Fibroblast of skin of scalp (primary cell): ENCODE measurements at places on chromosomes 12 and 14.

- no peak for DNase-seq
These were observed 5.1 kb downstream of the ADCY4 start for GRCh38 chr14:24329736-24330135.

GRCh38 chr12:1502831-1503230, 91.5 kb downstream of the FBXL14 start:
- DNase-seq: no peak

- DNase-seq: peak; percentile 1
These were observed 408.9 kb upstream of the FBXO33 start for GRCh38 chr14:39841088-39841487.

DNA sequence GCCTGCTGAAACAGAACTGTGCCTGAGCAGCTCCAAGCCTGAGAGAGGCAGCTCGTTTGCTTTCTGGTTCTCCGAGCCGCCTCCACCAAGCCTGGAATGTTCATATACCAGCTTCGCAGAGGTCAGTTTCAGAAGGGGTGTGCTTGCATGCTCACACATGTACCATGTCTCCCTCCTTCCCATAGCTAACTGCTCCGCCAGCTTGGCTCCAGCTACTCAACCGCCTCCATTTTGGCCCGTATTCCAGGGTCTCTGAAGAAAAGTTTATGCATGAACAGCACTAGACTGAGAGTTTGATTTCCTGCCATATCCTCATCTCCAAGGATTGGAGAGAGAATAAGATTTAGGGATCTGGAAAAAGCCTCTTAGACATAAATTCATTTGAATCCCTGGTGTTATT, 103.7 kb downstream of the SMOC1 start:
- no peak for DNase-seq

GRCh38 chr14:24253936-24254335, 9.0 kb downstream of the TGM1 start:
- no peak for DNase-seq

DNA sequence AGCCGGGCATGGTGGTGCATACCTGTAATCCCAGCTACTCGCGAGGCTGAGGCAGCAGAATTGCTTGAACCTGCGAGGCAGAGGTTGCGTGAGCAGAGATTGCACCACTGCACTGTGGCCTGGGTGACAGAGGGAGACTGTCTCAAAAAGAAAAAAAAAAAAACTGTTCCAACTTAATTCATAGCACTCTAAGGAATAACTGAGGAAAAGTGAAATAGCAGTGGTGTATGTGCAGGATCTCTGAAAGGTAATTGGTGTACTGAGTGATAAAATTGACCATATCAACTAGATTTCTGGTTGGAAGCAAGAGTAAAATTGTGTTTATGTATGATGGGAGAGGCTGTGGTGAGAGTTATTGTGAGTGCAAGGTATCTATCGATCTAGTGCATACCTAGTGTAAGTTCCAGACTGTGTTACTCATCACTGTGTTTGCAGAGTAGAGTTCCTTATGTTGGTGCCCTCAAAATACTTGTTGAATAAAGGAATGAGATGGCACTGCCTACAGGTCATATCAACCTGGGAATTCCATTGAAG, 6.3 kb downstream of the CAND1 start:
- DNase-seq: no peak

DNA sequence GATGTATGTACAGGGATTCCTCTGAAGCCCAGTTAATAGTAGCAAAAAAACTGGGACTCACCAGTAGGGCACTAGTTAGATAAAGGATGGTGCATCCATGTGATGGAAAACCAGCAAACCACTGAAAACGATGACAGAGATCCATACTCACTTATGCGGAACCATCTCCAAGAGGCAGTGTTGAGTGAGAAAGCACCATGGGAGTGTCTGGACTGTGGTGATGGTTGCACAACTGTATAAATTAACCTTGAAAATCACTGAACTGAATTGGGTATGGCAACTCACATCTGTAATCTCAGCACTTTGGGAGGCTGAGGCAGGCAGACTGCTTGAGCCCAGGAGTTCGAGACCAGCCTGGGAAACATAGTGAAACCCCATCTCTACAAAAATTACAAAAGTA, 53.6 kb upstream of the ZFP36L1 start:
- no peak for DNase-seq

DNA sequence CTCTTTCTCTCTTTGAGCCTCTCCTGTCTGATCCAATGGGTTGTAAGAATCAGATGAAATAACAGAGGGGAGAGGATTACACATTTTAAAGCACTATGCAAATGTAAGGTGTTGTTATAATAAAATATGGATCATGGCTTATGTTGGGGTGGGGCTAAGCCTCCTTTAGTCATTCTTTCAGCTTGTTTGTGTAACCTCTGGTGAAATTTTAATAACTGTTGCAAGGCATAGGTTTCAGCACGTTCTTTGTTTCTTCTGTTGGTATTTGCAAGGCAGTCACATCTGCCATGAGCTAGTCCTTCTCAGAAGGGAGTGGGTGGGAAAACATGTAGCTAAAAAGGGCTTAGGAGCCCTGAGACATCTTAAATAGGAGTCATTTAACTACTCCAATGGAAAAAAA, 74.8 kb upstream of the FRMD6 start:
- DNase-seq: peak; percentile 66

DNA sequence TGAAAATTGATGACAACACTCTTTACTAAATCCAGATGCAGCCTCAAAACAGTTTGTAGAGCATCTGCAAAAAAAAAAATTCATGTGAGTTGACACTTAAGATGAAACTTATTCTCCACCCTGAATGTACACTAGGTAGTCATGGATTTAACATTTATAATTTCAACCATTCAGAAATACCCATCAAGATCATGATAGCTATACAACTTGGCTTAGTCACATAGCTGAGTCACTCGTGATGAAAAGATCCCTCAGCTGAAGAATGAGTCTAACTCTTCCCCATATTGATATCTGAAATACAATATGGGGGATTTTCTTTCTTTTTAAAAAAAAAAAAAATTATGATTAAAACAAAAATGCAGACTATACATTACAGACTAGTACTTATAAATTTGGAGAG, 104.8 kb upstream of the PLEKHG7 start:
- DNase-seq: peak; percentile 58

DNA sequence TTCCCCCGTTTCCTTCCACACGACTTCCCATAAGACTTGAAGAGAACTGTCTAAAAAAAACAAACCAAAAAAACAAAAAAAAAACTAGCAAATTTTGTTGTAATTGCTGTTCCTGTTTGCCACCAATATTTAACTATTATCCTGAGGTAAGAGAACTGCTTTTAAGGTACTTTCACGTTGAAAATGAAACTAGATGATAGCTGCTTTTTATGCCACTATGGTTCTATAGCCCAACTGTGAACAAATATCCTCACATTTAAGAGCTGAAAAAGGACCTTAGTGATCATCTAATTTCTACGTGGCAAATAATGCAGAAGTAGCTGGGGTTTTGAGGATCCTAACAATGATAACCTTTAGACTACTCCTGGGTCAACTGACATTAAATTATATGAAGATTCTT, 98.6 kb downstream of the TAOK3 start:
- DNase-seq: no peak

DNA sequence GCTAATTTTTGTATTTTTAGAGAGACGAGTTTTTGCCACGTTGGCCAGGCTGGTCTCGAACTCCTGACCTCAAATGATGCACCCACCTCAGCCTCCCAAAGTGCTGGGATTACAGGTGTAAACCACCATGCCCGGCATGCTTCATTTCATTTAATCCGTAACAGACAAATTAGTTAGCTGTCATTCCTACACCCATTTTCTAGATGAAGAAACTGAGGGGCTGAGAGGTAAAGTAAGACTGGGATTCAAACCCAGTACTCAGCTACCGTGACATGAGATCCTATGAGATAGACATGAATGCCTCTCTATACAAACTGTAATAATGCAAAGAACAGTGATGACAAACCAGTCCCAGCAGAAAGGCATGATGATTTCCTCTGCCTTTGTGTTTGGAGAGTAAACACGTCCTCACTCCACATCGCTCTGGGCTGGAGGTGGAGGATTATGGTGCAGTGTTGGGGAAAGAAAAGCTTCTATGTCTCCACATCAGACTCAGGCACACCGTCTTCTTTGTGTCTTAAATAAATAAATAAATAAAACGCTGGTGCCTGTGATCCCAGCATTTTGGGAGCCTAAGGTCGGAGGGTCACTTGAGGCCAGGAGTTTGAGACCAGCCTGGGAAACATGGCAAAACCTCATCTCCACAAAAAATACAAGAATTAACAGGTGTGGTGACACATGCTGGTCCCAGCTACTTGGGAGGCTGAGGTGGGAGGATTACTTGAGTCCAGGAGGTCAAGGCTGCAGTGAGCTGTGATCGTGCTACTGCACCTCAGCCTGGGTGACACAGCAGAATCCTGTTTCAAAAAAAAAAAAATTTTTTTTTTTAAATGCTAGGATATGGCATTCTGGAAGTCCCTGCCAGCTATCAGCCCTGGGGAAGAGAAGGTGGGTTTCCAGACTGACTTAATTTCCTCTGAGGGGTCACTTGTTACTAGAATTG, 10.5 kb downstream of the VSX2 start:
- no peak for DNase-seq
